Stimulated activated CD8-positive, alpha-beta memory T cell treated with anti-CD3 and anti-CD28 coated beads, Interleukin-7, amount 100 ng/mL, for 48 hours (primary cell): ENCODE measurements at places on chromosomes 3 and 15.

GRCh38 chr3:138873471-138874278 is 38.9 kb upstream of the PIK3CB start:
- no peak for DNase-seq

DNA sequence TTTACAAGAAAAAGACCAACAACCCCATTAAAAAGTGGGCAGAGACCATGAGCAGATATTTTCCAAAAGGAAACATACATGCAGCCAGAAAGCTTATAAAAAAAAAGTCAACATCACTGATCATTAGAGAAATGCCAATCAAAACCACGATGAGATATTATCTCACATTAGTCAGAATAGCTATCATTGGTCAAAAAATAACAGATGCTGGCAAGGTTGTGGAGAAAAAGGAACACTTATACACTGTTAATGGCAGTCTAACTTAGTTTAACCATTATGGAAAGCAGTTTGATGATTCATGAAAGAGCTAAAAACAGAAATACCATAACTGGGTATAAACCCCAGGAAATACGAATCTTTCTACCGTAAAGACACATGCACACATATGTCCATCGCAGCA is 76.3 kb downstream of the SUCNR1 start:
- DNase-seq = no peak

GRCh38 chr3:10278501-10278900 is 14.2 kb downstream of the GHRL start:
- DNase-seq = no peak

DNA sequence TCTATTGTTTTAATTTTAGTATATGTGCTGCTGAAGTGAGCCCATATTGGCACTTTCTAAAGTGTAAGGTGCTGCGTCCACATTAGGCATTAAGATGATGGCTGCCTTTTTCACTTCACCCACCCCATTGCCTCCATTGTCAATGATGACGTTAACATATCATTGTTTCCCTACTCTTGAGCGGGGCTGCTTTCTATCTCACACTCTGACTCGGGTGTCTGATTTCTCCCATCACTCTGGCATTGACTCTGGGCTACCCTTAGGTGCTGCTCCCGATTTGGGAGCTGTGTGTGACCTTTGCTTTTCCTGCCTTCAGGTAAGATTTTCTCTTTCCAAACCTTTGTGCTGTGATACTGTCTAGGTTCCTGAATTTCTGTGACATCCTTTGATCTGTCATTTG is 28.8 kb downstream of the CGNL1 start:
- no peak for DNase-seq

DNA sequence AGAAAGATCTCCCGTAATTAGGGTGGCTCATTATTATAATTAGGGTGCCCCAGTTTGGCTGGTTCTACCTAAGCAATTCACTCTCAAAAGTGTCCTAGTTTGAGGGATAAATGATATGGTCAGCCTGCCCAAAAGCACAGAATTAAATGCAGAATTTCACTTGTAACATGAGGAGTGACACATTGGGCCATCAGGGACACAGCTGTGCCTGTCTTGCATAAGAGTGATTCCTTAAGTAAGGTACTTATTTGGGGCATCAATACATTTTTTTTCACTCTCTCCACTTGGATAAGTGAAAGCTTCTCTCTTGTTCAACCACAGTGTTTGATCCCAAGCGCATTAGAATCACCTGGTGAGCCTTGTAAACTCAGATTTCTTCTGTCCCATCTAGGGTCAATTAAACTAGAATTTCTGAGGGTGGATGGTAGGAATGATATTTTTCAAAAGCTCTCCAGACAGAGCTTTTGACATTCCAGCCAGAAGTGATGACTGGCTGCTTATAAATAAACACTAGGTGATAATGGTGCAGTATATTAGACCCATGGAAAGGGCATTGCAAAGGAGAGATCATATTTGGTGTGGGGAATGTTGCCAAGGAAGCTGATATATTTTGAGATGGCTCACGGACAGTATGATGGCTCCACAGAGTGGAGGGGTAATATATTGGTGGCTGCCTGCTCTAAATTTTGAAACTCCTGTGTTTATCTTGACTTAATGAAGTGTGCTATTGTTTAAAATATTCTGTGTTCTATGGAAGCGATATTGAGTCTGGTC is 458.1 kb upstream of the RASGRP1 start:
- no peak for DNase-seq

- peak; percentile 60 for DNase-seq
These were observed 3.7 kb downstream of the IQSEC1 start for GRCh38 chr3:13069495-13069894.

DNA sequence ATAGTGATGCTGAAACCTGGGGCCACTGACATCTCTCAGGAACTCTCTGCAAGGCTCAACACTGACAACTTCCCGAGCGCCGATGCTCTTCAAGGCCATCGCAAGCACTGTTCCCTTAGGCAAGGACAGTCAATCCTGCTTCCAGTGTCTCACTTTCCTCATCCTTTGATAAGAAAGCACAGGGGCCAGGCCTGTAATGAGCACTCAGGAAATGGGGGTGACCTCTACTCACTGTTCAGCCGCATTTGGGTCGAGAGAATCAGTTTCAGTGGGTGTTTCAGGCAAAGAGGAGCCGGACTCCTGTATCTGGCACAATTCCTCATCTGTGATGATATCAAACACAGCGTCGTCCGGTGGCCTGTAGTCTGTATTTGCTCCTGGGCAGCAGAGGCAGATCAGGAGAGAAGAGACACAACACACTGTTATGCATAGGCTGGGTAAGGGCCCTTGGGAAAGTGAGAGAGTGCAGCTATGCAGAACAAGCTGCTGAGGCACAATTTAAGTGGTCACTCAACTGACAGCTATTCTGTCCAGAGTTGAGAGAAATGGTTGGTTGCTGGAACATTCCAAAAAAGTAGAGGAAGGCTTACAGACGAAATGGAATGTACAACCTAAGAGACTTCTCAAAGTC is 11.9 kb downstream of the CXCR6 start:
- no peak for DNase-seq

GRCh38 chr3:68033867-68034266 is 379.5 kb upstream of the SUCLG2 start:
- no peak for DNase-seq

DNA sequence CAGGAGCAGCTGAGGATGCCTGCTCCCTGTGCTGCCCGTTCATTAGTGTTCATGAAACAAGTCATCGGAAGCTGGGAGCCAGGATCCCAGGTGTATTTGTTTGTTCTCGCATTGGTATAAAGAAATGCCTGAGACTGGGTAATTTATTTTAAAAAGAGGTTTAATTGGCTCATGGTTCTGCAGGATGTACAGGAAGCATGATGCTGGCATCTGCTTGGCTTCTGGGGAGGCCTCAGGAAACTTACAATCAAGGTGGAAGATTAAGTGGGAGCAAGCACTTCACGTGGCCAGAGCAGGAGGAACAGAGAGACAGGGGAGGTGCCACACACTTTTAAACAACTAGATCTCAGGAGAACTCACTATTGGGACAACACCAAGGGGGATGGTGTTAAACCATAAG is 5.5 kb upstream of the HYKK start:
- no peak for DNase-seq

- peak; percentile 35 for DNase-seq
These were observed 200.5 kb downstream of the AKAP13 start for GRCh38 chr15:85580879-85581278.

GRCh38 chr3:14514323-14514720 is 25.8 kb downstream of the GRIP2 start:
- DNase-seq = no peak

GRCh38 chr3:103189941-103190340 is 755.1 kb downstream of the ZPLD1 start:
- no peak for DNase-seq

- DNase-seq = no peak
These were observed 47.7 kb upstream of the C2CD4B start for GRCh38 chr15:62212741-62213140.

- no peak for DNase-seq
These were observed 36.4 kb downstream of the SV2B start for GRCh38 chr15:91136386-91136923.

GRCh38 chr3:14410503-14411165 is 8.2 kb downstream of the SLC6A6 start:
- no peak for DNase-seq

- DNase-seq = no peak
These were observed 27.3 kb downstream of the MED12L start for GRCh38 chr3:151112731-151113130.

- no peak for DNase-seq
These were observed 130.0 kb upstream of the KCNMB2 start for GRCh38 chr3:178406206-178406605.

- DNase-seq = no peak
These were observed 325.1 kb upstream of the CBLB start for GRCh38 chr3:106193876-106194275.

GRCh38 chr3:122977746-122978466 is 49.7 kb downstream of the SEMA5B start:
- DNase-seq = no peak

- DNase-seq = no peak
These were observed 151.5 kb downstream of the LIPC start for GRCh38 chr15:58583171-58583908.

DNA sequence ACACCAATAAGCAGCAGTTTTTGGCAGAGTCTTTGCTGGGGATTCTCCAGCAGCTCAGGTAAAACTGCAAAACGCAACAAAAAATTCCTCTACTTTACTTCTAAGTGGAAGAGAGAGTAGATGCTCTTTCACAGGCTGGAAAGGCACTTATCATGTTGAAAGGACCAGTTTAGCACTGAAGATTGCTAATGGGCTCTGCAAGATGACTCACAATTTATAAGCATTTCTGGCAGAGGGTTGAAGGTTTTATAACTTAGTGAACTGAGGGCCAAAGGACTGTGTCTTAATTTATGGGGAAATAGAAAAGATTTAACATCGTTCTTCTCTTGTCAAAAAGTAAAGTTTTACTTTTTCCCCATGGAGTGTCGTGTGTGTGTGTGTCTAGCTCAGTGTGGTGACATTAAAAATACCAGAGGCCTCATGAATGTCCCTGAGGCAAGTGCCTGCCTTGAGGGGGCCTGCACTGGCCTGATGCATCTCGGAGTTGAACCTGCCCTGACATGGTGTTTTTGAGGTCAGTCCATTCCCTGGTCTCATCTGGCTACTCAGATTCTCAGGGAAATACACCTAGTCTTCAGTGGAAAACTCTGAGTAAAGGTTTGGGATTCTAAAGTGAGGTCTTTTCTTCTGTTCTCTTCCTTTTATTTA is 1092.0 kb downstream of the NAALADL2 start:
- DNase-seq = no peak

DNA sequence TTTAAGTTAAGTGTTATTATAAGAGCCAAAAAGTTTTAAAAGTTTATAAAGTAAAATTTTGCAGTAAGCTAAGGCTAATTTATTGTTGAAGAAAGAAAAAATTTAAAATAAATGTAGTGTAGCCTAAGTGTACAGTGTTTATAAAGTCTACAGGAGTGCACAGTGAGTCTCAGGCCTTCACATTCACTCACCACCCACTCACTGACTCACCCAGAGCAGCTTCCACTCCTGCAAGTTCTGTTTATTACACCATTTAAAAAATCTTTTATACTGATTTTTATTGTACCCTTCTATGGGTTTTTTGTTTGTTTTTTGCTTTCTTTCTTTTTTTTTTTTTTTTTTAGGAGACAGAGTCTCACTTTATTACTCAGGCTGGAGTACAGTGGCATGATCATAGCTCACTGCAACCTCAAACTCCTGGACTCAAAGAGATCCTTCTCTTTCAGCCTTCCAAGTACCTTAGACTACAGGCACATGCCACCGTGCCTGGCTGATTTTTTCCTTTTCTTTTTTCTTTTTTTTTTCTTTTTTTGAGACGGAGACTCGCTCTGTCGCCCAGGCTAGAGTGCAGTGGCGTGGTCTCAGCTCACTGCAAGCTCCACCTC is 25.9 kb downstream of the CSTA start:
- DNase-seq = no peak

GRCh38 chr15:60121845-60122244 is 117.7 kb downstream of the FOXB1 start:
- peak; percentile 55 for DNase-seq
